ENCODE measurements at places on chromosomes 12 and 14.

GRCh38 chr14:74531467-74531866 is 37.9 kb downstream of the ISCA2 start:
- DNase-seq, result peak; percentile 53

DNA sequence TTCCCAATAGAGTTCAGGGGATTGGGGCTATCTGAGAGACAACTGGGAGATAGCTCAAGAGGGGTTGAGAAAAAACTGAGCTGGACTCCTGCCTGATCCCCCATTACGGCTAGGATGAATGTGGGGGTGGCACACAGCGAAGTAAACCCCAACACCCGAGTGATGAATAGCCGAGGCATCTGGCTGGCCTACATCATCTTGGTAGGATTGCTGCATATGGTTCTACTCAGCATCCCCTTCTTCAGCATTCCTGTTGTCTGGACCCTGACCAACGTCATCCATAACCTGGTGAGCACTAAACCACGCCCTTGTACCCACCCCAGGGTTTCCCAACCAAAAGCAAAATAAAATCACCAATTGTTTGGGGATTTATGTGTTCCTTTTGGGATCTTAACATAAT is 1.0 kb downstream of the ORMDL2 start:
- no peak for DNase-seq

- DNase-seq, result peak; percentile 6
Observed at GRCh38 chr12:80445083-80445793, 1.2 kb downstream of the PTPRQ start.

DNA sequence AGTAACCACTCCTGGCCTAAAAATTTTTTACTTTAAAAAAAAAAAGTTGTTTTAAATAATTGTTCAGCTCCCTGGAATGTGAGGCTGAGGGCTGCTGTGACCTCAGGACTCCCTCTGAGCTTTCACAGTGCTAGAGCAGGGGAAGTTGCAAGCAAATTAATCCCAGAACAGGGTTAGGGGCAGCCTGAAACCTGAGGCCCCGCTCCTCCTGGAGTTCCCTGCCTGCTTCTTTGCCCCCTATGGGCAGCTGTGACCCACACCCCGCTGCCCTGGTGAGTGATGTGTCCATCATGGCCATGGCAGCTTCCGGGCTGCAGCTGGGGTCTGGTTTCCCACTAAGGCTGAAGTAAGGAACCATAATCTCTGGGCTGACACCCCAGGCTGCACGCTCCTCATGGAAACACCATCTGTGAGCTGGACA is 9.5 kb downstream of the RITA1 start:
- DNase-seq, result peak; percentile 76

- no peak for DNase-seq
Observed at GRCh38 chr14:67131691-67132090, 57.5 kb upstream of the GARIN2 start.

- no peak for DNase-seq
Observed at GRCh38 chr12:116674643-116675183, 63.2 kb downstream of the SPRING1 start.

DNA sequence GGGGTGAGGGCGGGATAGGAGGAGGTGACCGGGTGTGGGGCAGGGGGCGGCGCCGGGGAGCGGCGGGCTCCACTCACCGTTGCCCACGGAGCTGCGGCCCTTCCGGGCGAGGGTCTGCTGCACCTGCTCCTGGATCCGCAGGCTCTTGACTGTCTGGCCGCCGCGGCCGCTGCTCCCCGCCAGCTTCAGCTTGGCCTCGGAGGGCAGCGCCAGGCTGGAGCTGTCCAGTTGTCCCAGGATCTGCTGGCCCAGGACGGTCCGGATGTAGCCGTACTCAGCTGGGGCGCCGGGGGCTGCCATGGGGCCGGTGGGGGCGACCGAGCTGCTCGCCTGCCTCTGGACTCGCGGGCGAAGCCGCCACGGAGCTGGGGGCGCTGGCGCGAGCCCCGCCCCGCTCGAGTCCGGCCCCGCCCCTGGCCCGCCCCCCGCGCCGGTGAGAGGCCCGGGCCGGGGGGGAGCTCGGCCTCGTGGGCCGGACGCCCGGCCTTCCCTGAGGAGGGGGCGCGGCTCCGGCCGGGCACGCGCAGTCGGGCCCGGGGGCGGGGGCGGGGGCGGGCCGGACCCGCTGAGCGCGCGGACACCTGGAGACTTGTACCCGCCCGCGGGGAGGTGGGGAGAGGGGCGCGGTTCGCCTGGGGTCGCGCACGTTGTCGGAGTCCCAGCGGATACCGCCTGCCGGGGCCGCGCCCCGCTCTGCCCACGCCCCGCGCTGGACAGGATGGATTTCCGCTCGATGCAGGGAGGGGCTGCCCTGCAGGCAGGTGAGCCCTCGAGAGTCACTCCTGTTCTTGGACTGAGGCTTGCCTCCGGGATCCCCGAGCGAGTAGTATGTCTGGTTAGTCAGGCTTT is at the start of gene PKP2:
Gene PKP2, minus strand, starts transcription at position 346 of the 849 bp plus-strand sequence. Its CDS starts 46 bp downstream, at position 300.
- peak; percentile 74 for DNase-seq

- no peak for DNase-seq
Observed at GRCh38 chr12:110193196-110193595, 69.0 kb downstream of the IFT81 start.

DNA sequence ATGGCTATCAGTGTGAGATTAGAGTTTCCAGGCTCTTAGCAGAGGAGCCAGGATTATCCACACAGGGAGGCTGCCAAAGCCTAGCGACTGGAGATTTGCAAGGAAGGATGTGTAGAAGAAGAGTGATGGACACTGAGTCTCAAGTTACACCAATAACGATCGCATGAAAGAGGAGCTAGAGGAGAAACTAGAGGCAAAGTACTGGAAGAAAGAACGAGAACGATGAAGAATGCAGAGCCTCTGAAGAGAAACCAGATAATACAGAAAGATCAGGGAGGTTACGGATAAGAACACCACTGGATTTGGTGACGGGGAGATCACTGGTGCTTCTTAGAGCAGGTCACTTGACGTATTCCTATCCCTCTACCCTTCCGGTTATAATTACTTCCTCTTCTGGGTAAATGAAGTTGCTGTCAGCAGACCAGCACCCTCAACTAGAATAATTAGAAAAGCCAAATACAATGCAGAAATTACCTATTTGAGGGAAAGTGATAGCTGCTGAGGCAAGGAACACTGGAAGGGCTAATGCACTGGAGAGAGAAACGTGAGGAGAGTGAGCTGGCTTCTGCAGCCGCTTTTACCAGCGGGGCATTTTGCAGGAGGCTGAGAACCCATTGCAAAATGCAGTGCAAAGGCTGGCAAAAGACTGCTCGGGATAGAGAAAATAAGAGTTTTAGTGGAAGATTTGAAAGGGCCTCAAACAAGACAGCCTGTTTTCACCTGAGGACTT is 93.1 kb upstream of the HIF1A start:
- peak; percentile 18 for DNase-seq

DNA sequence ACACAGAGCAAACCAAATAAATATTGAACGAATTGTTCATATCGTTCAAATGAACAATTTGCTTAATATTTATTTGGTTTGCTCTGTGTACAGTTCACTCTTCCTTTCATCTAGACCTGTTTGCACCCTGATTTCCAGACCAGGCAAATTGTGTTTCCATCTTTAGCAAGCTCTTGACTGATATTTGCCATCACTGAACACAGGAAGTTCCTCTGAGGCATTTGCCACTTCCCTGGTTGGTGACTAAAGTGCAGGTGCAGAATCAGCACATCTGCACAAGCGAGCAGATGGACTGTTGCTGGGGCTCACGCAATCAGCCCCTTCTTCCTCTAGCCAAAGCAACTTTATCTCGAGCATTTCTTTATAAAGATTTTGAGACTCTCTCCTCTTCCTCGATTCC is 112.9 kb downstream of the DAAM1 start:
- no peak for DNase-seq

DNA sequence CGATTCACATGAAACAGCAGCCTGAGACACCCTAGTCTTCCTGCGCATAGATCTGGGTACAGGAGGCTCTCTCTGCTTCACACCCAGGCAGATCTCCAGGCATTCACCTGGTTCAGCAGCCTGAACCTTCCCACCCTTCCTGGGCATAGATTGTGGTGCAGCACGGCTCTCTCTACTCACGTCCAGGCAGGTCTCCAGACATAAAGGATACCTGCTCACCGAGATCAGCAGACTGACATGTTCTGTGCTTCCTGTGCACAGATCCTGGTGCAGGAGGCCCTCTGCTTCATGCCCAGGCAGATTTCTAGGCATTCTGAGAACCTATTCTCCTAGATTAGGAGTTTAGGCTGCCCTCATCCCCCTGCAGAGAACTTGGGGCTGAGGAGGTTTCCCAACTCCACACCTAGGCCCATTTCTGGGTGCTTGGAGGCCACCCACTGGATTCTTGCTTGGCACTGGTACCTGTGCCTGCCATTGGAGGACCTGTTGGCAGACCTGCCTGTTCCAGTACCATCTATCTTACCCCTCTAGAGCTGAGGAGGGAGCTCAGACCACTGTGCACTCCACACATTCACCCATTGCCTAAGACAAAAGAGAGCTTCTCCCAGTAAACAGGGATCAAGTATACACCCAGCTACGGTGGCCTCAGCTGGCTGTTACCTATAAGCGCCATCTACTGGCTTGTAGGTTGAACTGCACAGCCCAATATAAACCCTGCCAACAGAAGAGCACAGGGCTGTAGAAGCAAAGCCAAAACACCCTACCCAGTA is 28.0 kb upstream of the GARIN6 start:
- DNase-seq, result peak; percentile 46

DNA sequence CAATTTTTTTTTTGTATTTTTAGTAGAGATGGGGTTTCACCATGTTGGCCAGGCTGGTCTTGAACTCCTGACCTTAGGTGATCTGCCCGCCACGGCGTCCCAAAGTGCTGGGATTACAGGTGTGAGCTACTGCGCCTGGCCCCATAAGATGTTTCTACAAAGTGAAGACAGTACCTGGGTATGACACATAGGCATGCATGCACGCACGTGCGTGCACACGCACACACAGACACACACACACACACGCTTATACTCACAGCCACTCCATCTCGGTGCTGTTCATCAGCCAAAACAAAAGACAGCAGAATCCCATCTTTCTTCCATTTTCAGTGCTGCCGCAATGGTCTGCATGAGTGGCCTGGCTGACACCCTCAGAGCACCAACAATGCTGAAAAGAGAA is 63.9 kb downstream of the VCPKMT start:
- DNase-seq, result no peak

DNA sequence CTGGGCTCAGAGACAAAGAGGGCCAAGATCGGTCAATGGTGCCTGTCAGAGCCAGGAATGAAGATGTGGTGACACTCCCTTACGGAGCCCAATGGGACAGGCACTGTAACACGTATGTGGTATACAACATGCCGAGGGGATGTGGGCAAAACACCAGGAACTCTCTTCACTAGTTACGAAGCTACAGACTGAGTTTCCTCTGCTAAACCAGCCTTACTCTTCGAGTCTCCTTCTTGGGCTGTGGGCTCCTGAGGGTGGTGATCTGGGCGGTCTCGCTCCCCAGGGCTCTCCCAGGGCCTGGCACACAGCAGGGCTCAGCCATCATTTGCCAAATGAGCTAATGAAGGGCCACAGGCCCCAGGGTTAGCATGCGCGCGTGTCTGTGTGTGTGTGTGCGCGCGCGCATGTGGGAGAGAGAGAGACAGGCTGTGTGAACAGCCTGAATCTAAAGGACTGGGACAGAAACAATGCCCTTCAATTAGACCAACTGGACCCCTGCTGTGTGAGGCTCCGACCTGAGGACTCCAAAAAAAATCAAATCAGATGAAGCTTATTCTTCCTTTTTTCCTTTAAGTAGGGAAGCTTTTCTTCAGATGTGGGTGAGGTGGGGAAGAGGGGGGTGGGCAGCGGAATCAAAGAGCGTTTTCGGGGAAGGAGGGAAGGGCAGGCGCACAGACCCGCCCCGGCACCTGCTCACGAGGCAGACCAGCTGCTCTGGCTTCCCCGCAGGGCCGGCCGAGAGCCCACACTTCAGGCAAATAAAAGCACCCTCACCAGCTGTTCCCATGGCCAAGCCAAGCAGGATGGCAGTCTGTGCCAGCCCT is 42.5 kb downstream of the CCDC88C start:
- DNase-seq, result no peak

DNA sequence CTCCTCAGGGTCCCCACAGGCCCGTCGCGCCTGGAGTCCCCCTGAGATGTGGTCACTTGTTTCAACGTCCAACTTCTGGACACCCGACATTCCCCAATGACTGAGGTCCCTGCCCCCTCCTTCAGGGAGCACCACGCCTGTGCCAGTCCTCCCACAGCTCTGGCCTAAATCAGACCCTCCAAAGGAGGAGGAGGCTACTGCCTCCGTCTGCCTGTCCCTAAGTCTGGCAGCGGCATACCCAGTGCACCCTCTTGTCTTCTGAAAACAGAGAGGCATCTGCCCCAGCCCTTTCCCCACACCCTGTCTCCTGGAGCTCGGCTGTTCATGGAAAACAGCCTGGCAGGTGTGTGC is 46.2 kb downstream of the TESC start:
- DNase-seq, result no peak

DNA sequence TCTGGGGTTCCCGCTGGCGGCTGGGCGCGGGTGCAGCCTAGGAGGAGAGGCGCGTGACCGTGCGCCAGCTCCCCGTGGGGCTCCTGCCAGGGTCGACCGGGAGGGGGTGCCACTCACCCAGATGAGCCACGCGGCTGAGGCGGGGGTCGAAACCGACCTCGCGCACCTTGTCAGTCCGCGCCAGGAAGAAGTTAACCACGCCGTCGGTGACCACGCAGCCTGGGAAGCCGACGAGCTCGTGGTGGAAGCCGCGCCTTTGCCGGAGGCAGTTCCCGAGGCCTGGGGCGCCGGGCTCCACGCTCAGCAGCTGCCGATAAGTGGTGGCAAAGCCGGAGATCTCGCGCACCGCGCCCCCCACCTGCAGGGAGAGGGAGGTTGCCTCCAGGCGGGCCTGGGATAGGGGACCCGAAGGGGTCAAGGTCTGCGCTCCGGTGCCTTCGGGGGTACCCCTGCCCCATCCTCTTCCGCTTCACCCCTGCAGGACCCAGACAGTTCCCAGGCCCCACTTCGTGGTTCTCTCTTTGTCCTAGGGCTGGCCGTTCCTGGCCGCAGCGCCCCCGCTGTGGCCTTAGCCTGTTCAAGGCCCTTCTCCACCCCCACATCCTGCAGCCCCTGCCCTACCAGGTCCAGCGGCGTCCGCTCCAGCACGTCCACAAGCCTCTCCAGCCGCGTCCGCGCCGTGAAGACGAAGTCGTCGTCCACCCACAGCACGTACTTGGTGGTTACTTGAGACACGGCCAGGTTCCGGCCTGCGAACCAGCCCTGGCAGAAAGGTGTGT is 5.3 kb downstream of the B4GALNT1 start:
- no peak for DNase-seq

DNA sequence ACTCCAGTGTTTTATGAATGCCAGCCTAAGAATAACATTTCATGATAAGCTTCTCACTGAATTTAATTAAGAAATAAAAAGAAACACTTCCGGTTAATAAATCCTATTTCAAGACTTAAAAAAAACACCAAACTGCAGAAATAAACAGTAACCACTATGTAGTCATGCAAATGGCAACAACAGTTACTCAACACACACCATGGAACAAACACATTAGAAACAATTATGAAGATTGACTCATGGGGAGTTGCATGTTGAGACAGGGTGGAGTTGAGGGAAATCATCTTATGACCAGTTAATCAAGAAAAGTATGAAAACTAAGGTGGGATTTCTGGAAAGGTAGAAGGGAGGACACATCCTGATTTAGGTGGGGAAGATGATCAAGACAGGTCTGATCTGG is 52.7 kb downstream of the PLBD1 start:
- no peak for DNase-seq

- DNase-seq, result no peak
Observed at GRCh38 chr12:91513313-91513712, 330.7 kb upstream of the DCN start.
